ENCODE measurements at places on chromosomes 2 and 18. TPM values are rescaled to one million over a fixed set of nuclear protein-coding genes. Genes with fewer than 3 reads are reported as not detected.
A peak's percentile ranks its signal among the peaks of the same experiment; 100 is the strongest.

Gene RNF125
- 16.0 TPM for polyA plus RNA-seq

Gene TCF7L1
- 36.3 TPM for polyA plus RNA-seq

Gene HOXD3
- 3.4 TPM for polyA plus RNA-seq

Gene CDH20
- 1.1 TPM for polyA plus RNA-seq

Gene WNT10A
- 0.23 TPM for polyA plus RNA-seq

Gene HOXD9
- 10.5 TPM for polyA plus RNA-seq

DNA sequence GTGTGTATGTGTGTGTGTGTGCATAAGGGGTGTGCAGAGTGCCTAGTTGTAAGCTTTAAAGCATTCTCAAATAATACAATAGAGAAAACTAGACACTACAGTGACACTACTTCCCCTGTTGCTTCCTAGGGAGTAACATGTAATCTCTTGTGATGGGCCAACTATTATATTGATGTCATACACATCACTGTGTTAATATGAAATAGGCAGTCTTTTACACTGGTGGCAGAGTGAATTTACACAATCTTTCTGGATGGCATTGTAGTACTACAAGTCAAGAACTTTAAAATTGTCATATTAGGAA lies 488.0 kb upstream of the ZEB2 start:
- no peak for DNase-seq

- DNase-seq = no peak
These were observed 421.7 kb downstream of the RNF144A start for GRCh38 chr2:7338961-7339360.

DNA sequence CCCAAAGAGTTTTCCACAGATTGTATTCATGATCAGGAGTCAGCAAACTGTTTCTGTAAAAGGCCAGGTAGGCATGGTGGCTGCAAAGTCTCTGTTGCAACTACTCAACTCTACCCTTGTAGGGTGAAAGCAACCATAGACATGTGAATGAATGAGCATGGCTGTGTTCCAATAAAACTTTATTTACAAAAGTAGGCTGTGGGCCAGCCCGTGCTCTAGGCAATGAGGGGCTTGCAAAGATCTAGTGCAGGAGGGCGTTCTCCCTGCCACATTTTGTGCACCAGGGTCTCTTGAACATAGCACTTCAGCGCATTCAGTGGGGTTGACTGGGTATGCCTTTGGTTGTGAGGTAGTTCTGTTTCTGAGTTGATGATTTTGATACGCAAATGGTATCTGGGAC lies 85.8 kb downstream of the ST6GAL2 start:
- DNase-seq = no peak

DNA sequence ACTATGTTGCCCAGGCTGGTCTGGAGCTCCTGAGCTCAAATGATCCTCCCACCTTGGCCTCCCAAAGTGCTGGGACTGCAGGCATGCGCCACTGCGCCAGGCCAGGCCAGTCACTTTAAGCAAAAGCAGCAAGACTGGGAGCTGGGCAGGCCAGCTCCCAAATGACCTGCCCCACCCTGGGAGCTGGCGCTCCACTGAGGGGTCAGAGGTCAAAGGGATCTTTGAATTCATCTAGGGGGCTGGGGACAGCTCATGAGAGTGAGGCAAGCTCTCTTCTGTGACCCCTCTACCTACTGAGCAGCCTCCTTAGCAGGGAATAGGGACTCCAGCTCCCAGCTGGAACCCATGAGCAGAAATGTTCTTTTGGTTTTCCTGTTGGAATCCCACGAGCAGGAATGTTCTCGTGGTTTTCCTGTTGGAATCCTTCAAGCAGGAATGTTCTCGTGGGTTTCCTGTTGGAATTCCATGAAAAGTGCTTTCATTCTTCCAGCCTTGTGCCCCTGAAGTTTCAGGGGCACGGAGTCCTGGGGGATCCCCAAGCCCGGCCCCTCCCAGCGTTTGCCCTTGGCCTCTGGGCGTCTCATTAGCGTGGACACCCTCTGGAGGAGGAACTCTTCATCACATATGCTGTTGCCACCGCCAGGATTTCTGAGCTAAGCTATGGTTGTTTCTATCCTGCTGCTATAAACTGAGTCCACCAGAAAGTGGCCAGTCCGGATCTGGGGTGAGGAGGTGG lies 162.0 kb upstream of the HAAO start:
- DNase-seq = no peak

GRCh38 chr2:48768669-48769068 lies 13.1 kb upstream of the LHCGR start:
- DNase-seq = no peak

- no peak for DNase-seq
These were observed 19.6 kb upstream of the IL37 start for GRCh38 chr2:112891385-112891831.

- no peak for DNase-seq
These were observed 10.7 kb downstream of the KIF1A start for GRCh38 chr2:240809276-240809675.

DNA sequence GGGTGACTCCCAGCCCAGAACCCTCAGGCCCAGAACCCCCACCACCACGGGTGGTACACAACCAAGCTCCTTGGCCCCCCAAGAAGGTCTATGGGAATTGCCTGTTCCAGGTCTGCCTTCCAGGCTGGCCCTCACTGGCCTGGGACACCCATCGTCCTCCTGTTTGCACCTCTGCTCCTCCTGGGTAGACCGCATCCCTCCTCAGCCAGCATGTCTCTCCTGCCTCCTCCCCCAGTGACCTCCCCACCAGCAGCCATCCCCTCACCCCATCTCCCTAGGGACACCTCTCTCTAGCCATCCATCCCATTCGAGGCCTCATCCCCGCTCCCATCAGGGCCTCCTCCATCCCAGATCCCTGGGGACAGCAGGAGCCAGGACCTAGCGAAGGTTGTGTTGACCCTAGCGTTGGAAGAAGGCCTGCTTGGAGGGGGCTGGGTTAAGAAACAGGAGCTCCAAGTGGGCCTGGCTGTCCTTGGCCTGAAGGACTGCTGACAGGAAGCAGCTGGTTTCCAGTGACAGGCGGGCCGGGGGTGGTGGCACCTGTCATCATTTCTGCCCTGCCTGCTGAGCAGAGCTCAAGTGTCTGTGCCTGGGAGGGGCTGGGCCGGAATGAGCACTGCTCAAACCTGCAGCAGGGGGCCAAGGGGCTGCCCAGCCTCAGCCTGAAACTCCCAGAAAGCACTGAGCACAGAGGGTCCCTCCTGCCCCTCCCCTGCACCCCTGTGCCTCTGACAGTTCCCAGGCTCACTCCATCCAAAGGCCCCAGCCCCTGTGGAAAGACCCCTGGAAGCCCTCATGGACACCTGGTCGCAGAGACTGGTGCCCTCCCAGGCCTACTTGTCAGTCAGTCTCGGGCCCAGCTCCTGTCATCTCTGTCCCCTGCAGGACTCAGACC lies 96.0 kb upstream of the OTOS start:
- no peak for DNase-seq

DNA sequence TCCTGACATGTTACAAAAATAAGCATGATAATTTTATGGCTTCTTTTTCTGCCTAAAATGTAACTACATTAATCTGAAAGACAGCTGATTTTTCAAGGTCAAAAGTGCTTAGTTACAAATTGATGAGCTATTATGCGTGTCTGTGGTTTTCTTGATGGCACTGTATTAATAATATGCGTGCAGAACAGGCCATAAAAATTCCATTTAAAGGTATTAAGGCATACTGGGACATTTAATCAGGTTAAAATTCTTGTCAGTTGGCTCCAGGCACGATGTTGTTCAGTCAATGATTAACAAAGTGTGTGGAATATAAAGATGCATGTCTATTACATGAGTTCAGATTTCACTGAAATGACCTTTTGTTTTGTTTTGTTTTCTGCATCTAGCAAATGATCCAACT lies 420.1 kb upstream of the ZNF804A start:
- no peak for DNase-seq

DNA sequence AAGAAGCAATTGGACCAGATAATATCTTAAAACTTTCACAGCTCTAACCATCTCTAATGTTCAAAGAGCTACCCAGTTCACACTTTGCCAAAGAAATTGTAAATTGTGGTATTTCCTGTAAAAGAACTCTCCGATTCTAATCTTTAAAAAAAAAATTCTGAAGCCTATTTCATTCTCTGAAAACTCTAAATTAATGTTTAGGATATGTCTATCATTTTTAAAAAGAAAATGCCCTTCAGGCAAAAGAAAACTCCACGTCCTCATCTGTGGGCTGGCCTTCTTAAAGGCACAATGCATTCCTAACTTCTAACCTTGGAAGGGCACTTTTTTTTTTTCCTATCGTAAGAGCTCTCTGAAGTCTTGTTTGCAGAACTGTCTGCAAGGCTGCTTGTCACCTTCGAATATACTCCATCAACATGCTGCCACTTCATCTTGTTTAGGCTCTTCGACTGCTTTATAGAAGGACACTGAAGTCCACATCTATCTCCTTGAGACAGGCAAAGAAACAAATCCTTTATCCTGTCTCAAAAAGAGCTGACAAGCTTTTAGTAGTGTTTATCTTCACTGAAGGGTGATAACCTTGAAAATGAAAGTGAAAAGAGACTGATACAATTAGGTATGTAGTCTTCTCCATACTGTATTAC lies 124.3 kb upstream of the SLC39A10 start:
- DNase-seq = no peak

DNA sequence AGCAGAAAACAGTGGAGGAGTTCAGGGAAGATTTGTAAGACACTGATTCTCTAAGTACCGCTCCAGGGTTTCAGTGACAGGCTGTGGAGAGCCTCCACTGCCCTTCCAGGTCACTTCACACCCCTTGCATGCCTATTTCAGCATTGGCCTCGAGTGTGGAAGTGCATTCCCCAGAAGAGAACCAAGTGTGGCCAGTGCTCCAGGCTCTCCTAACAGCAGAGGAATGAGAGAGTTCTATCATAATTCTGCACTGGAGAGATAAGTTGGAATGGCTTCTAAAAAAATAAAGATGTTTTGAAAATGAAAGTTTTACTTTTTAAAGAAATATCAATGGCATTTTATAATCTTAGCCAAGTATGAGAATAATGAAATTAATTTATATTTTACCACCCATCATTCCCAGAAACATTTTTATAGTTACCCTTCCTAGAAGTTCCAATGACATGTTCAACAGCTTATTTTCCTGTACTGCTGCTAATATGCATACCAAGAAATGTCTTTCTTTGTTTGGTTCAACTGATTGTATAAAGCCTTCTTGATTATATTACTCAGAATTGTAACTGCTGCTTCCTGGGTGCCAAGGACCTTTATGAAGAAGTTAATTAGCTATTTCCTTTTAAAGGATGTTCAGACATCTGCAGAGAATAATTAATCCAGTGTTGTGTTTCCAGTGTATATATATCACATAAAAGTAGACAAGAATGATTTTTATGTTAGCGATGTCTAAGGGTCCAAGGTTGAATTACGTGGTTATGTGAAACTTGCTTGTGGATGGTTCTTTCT lies 61.0 kb upstream of the SERPINE2 start:
- DNase-seq = no peak

- DNase-seq = no peak
These were observed 366.2 kb upstream of the LRRTM1 start for GRCh38 chr2:80670763-80671162.

DNA sequence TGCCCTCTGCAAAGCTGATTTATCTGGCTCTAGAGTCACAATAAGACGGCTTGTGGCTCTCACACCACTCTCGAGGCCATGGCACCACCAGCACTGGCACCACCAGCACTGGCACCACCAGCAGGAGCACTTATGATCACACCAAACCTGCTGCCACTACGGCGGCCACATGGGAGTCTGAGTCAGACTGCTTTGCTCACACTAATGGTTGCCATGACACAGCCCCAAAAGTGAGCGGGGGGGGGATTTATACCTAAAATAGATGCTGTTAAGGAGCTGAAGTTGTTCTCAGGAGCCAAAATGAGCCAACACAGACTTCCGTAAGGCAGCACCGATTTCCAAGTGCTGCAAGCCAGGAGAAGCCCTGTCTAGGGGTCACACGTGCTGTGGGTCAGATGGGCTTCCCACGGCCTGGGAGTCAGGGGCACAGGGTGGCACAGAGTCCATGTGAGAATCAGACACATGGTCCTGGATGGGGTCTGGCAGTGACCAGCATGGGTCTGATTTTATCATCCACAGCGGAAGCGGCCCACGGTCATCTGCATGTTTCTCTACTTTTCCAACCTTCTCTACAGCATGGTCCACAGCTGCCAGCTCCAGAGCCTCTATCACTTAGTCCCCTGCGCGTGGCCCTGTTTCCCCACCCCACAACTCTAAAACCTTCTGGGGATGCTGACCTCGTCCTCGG lies 16.7 kb downstream of the DNMT3A start:
- DNase-seq = no peak

DNA sequence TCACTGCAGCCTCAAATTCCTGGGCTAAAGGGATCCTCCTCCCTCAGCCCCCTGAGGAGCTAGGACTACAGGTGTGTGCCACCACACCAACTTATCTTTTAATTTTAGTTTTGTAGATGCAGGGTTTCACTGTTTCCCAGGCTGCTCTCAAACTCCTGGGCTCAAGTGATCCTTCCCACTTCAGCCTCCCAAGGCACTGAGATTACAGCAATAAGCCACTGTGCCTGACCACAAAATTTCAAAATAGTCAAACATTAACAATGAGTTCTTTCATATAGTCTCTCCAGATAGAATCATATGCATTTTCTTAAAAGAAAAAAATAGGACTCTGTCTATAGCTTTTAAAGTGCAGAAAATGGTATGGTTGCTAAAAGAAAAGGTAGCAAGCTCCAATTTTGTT lies 24.9 kb upstream of the PID1 start:
- no peak for DNase-seq

DNA sequence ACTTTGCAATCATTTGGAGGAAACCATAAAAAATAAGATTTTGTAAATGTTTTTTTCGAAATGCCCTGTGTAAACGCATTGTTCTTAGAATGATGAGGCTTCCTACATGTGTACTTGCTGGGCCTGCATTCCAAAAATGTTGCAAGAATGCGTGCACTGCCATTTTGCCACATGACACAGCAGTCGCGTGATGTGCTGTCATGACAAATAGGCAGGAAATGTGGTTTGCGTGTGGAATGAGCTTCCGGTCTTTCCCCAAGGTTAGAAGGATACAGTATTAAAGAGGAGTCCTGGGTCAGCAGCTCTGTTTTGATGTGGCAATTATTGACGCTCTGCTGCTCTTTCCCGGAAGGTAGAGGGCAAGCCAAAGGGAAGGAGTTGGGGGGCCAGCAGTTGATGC lies 18.1 kb upstream of the SERPINB2 start:
- DNase-seq = no peak

- DNase-seq = no peak
These were observed 17.3 kb downstream of the ACADL start for GRCh38 chr2:210207929-210208328.

DNA sequence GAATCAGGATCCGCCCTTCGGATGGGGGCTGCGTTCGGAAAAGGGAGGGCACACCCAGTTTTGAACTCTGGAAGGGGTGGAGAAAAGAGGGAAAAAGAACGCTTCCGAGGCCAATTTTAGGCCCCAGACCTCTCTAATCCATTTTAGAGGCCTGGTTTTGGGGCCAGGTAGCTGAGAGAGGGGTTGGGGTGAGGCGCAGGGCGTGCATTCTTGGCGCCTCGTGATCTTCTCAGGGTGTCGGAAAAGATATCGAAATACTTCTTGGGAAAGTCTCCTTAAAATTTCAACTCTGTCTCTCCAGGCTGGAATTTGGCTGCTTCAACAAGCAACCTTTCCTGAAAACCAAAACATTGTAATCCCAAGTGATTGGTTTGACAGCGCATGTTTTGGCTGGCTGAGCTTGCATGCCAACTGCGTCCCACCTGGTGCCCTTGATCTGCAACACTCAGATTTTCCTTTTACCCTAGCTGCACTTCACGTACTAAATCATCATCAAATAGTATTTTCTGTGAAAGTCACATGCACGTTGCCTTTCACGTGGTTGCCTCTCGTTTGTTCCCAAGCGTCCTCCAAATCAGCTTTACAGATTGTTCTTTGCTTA lies 864 bp upstream of the XPO1 start:
- peak; percentile 58 for DNase-seq

- no peak for DNase-seq
These were observed 9.6 kb downstream of the STPG4 start for GRCh38 chr2:47145466-47145865.

Data from hindlimb muscle (tissue), 1 donor.